ENCODE measurements at places on chromosomes 5 and 9. TPM values are rescaled to one million over a fixed set of nuclear protein-coding genes. Genes with fewer than 3 reads are reported as not detected.

ZNF879 gene
- 3.9 TPM for polyA plus RNA-seq

FAM193B gene
- polyA plus RNA-seq, result 2.5 TPM

NUTM2G gene
- polyA plus RNA-seq, result 0.10 TPM

DNLZ gene
- polyA plus RNA-seq, result 77.4 TPM

PCDHB5 gene
- polyA plus RNA-seq, result not detected

KIF4B gene
- not detected for polyA plus RNA-seq

TYRP1 gene
- not detected for polyA plus RNA-seq

NEUROG1 gene
- not detected for polyA plus RNA-seq

FCN2 gene
- polyA plus RNA-seq, result not detected

GPR151 gene
- not detected for polyA plus RNA-seq

C9 gene
- polyA plus RNA-seq, result not detected

IFNK gene
- not detected for polyA plus RNA-seq

PTPRD gene
- polyA plus RNA-seq, result not detected

HRCT1 gene
- not detected for polyA plus RNA-seq

RNF208 gene
- not detected for polyA plus RNA-seq

CCNI2 gene
- polyA plus RNA-seq, result 0.13 TPM

SLC31A2 gene
- polyA plus RNA-seq, result 1.4 TPM

RFX3 gene
- 6.5 TPM for polyA plus RNA-seq

ARHGEF37 gene
- polyA plus RNA-seq, result not detected

TCOF1 gene
- 21.5 TPM for polyA plus RNA-seq

SMU1 gene
- 35.7 TPM for polyA plus RNA-seq

TMCO6 gene
- polyA plus RNA-seq, result 7.6 TPM

PRUNE2 gene
- not detected for polyA plus RNA-seq
